Activated naive CD8-positive, alpha-beta T cell treated with anti-CD3 and anti-CD28 coated beads, Interleukin-2, amount 50 U/mL, for 16 hours (primary cell): ENCODE measurements at places on chromosomes 1 and 21.

GRCh38 chr21:46489800-46490199 lies 31.1 kb downstream of the DIP2A start:
- DNase-seq, result no peak

GRCh38 chr1:8903908-8904650 lies 25.6 kb upstream of the ENO1 start:
- no peak for DNase-seq

DNA sequence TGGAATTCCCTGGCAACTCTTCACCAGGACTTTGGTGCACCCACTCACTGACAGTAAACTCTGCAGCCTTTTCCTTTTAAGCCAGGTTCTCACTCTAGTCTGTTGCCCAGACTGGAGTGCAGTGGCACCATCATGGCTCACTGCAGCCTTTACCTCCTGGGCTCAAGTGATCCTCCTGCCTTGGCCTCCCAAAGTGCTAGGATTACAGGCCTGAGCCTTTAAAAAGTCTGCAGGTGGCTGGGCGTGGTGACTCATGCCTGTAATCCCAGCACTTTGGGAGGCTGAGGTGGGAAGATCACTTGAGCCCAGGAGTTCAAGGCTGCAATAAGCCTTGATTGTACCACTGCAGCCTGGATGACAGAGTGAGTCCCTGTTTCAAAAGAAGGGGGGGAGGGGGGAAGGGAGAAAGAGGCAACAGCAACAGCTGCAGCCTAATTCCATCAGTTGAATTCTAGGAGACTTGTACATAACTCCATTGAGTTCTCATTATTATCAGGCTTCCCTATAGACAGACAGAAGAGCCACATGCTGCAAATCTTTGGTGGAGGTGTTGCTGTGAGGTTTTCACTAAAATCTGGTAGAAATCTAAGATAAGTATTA lies 8.1 kb upstream of the HNRNPR start:
- no peak for DNase-seq

- DNase-seq, result no peak
Measured at GRCh38 chr1:19312782-19313635, 883 bp downstream of the SLC66A1 start.

- DNase-seq, result no peak
Measured at GRCh38 chr1:213512316-213512715, 461.3 kb downstream of the RPS6KC1 start.

GRCh38 chr21:36584980-36585940 lies 105.3 kb upstream of the CLDN14 start:
- DNase-seq, result no peak

DNA sequence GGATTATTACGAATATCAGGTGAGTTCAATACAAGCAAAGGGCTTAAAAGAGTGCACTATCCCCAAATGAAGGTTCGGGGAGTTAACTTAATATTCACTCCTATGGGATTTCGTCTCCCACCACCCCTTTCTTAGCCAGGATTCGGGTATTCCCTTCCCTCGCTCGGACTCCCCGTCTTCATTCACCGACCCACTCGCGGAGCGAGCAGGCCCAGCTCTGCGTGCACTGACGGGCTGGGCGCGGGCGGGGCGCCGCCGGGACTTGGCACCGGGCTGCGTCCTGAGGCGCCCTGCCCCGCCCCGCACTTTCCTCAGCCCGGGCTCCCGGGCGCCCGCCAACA lies 7.7 kb upstream of the MPZL1 start:
- DNase-seq, result peak; percentile 54

DNA sequence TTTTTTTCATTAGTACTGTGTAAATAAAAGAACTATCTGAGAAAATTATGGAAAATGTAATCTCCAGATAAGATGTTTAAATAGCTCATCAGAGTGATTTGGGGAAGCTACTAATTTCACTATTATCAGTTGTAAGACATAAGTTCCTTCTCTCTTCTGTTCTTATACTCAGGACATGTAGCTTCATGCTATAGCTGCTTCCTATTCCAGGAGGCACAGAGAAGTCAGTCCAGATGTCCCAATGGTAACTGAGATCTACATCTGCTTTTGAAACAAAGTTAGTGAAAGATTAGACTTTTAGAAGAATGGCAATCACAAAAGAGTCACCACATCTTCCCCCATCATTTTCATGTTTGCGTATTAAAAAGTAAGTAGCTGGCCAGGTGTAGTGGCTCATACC lies 5.6 kb downstream of the MAP3K21 start:
- no peak for DNase-seq

DNA sequence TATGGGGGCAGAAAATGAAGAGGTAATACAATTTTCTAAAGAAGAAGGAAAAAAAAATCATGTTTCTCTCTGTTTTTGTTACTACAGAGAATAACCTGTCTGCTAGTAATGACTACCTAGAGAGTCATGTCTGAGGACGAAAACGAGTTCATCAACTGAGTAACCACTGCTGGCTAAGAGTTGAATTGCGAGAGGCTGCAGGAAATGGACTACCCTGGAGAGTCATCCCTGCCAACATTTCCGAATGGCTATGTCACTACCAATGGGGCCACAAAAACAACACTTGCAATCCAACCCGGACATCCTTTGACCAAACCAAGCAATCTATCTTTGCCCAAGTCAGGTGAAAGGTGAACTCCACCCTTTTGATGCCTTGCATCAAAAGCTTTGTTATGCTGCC lies 120.6 kb downstream of the FCRL5 start:
- no peak for DNase-seq

- no peak for DNase-seq
Measured at GRCh38 chr1:186611156-186611555, 69.1 kb downstream of the PTGS2 start.

DNA sequence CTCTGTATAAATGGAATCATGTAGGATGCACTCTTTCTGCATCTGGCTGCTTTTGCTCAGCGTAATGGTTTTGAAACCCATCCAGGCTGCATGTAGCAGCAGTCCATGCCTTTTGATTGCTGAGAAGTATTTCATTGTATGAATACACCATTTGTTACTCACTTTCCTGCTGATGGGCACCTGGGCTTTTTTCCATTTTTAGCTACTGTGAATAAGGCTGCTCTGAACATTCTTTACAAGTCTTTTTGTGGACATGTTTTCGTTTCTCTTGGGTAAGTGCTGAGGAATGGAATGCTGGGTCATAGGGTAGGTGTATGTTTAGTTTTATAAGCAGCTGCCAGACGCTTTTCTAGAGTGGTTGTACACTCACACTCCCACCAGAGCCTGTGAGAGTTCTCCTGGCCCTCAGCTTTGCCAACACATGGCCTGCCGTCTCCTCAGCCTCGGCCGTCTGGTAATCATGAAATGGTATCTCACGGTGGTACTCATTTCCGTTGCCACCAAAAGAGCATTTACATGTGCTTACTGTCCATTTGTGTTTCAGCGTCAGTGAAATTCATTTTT lies 22.7 kb downstream of the SLX9 start:
- DNase-seq, result no peak

- no peak for DNase-seq
Measured at GRCh38 chr21:43318368-43318767, 108.6 kb downstream of the SIK1 start.

GRCh38 chr1:174112489-174113162 lies 46.7 kb upstream of the RABGAP1L start:
- no peak for DNase-seq
